ENCODE measurements at places on chromosomes 1 and 21. TPM values are rescaled to one million over a fixed set of nuclear protein-coding genes. Genes with fewer than 3 reads are reported as not detected.

IGFN1 gene
- total RNA-seq = not detected

GRCh38 chr21:21003701-21004100 is 5.5 kb downstream of the NCAM2 start:
- DNase-seq = no peak

- DNase-seq = no peak
Observed at GRCh38 chr1:1065265-1065939, 8.7 kb downstream of the RNF223 start.

GRCh38 chr1:13517193-13517812 is 3.5 kb upstream of the LRRC38 start:
- DNase-seq = no peak

DNA sequence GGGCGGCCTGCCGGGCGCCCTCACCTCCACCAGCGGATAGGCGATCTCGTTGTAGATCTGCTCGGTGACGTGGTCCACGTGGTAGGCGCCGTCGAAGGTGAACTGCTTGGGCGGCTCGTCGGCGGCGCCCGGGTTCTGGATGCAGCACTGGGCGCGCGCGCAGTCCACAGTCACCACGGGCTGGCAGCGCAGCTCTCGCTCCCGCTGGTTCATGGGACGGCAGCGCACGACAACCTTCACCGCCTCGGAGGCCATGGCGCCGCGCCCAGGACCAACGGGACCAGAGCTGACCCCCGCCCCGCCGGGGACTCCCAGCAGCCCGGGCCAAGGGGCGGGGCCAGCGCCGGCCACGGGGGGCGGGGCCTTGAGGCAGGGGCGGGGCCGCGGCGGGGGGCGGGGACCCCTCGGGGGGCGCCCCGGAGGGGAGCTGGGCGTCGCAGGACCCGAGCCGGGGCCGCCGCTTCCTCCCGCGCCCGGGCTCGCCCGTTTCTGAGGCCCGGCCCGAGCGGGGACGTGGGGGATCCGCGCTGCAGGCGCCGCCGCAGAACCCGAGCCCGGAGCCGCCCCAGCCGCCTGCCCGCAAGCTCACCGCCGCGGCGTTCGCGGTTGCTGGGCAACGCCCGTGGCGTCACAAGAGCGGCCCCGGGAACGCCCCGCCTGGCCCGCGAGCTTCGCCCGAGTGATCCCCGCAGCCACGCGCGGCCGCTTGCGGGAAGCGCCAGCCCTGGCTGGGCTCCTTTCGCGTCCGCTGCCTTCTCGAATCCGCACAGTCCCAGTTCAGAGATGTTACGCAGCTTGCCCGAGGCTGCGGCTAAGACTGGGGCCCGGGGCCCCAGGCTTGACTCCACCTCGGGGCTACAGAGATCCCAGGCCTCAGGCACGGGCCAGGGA is at the start of gene KIF17:
Gene KIF17, minus strand, starts transcription at position 556 of the 891 bp plus-strand sequence. Its CDS starts 301 bp downstream, at position 255.
- peak; percentile 15 for DNase-seq

DNA sequence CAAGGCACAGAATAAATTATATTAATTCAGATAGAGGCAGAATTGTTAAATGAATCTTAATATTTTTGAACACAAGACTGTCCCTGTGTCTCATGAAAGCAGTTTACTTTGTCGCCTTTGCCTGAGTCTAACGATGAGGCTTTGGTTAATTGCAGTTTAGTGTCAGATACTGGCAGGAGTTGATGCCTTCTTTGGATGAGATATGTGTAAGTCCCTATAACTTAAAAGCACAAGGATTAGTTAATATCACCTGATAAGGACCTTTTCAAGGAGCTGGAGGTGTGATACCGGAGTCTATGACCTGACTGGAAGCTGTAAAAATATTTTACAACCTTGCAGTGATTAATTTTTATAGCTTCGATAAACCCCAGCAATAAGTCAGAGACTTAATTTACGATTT is 2.0 kb upstream of the SIKE1 start:
- DNase-seq = no peak

DNA sequence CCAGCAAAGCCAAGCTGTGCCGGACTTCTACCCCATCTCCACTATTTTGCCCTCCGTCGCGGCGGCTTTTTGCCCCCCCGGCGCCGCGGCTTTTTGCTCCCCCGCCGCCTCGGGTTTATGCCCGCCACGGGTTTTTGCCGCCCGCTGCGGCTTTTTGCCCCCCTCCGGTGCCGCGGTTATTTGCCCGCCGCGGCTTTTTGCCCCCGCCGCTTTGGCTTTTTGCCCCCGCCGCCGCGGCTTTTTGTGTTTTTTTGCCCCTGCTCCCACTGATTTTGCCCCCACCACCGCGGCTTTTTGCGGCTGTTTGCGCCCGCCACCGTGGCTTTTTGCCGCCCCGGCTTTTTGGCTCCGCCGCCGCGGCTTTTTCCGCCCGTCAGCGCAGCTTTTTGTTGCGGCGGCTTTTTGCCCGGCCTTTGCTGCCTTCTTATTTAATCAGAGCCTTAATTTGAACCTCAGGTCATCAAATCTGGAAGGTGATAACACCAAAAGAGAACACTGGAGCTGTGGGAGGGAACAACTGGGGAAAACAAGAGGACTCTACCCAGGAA is 106.0 kb downstream of the TPTE start:
- no peak for DNase-seq

LCE3E gene
- not detected for total RNA-seq

DNA sequence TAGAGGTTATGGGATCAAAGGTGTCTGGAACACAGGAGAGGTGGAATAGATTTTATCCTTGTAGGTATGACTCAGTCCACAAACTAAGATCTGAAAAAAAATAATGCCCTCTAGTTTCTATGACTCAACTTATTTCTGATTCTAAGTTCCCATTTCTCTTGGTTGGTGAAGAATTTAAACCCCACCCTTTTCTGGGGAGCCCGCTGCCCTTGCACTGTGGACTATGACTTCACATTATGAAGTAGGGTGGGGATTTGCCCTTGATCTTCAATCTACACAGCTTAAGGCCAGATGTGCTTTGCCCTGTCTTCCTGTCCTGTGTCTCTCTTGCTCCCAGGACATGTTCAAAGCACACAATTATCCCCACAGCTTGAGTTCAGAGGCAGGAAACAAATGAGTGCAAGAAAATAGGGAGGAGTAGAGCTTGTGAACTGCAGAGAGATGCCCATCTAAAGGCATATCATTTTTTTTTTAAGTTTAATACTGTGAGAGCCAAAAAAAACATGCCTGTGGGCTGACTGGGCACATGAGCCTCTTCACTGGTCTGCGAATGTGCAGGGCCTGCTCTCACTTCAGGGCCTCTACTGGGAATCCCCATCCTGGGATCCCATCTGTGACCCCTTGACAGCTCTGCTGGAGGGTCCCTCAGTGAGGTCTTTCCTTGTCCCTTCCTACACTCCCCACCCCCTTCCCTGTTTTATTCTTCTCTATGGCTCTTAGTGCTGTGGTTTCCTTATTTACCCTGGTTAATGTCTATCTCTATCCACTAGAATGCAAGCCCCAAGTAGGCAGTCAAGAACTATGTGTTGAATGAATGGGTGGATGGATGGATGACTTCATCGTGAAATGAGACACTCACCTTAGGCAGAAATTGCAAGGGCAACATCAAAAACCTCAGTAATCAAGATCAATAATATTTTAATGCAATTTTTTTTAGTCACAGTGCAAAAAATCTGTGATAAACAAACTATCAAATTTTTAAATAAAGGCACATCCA is 61.5 kb downstream of the CD58 start:
- DNase-seq = no peak

KIF17 gene
- total RNA-seq = 0.13 TPM

- DNase-seq = no peak
Observed at GRCh38 chr1:233390842-233391737, 63.6 kb downstream of the MAP3K21 start.

DNA sequence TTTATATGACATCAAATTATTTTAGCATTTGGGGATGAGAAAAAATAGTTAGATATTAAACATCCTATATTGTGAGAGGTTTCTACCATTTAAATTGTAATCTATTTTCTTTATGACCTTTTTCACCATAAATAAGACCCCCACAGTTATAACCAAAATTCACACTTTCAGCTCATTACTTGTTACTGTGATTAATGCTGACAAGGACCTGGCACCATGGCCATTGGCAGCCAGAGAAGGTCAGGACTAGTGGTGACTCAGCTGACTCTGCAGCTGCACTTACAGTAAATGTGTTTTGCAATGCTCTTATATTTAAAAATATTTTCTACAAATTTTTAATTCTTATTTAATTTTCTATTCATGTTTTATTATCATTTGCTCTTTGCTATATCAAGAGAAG is 133.3 kb upstream of the C1orf105 start:
- peak; percentile 20 for DNase-seq

TOMM40L gene
- total RNA-seq = 20.4 TPM

DNA sequence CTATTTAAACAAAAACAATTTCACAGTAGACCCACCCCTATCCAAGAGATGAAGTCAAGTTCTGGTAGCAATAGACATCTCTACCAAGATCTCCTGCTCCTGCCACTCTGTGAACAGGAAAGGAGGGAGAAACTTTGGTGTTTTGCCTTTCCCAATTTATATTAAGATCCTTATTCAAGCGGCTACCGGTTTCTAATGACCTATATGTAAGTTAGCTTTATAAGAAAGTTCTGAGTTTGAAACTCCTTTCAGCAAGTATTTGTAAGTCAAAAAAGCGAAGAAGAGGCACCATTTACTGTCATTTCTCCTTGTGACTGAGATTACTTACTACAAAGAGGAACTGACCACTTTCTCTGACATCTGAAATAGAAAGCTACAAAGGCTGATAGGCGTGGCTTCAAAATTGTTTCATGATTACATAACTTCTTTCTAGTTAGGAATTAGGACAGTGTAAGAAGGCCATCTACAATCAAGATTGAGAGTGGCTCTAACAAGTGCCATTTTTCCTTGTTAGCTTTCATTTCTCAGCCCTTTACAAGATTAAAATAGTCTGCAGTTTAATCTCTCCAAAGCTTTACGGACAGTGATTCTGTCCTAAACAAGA is at the start of gene MNDA:
Gene MNDA, plus strand, starts transcription at position 448 of the 604 bp plus-strand sequence. CDS start 10,803 bp downstream, outside the sequence.
- DNase-seq = no peak

- DNase-seq = no peak
Observed at GRCh38 chr1:238589843-238590435, 699.2 kb upstream of the ZP4 start.

HJV gene
- total RNA-seq = not detected

GRCh38 chr1:36306902-36307456 is 811 bp downstream of the SH3D21 start:
- DNase-seq = peak; percentile 66

- peak; percentile 41 for DNase-seq
Observed at GRCh38 chr21:14995695-14996490, 68.9 kb downstream of the NRIP1 start.

EFHD2 gene
- total RNA-seq = 72.2 TPM

DNA sequence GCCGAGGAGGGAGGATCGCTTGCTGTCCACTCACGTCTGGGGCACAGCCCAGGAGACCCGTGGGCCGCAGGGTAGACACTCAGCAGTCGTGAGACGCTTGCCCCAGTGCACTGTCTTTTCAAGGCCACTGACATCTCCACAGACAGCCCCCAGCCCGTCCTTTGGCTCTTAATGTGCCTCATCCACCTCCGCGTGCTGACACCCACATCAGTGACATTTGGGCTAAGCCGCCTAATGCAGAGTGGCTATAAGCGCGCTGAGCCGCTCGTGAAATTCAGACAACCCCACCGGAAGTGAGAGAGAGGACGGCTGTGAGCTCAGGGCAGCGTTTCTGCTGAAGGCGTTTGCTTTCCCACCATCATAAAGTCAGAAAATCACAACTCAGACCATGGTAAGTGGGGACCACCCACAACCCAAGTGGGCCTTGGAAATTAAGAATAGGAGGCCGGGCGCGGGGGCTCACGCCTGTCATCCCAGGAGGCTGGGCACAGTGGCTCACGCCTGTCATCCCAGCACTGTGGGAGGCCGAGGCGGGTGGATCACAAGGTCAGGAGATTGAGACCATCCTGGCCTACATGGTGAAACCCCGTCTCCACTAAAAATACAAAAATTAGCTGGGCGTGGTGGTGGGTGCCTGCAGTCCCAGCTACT is 8.4 kb downstream of the SLC35E2B start:
- no peak for DNase-seq

GRCh38 chr1:31869449-31869848 is 53.6 kb upstream of the SPOCD1 start:
- no peak for DNase-seq

DNA sequence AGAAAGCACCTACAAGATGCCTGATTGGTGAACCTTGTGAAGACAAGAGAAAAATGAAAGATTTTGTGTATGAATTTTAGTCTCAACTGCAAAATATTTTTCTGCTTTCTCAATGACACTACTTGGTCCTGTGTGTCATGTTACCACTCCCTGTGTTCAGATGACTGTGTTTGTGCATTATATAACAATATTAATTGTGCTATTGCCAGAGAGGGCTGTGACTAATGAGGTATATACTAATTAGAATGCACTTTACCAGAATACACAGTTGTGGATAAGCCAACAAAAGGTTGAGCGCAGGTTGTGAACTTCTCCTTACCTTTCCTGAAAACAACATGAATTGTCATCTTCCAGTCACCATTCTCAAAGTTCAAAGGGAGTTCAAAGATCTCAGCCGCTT is 17.3 kb upstream of the FMO2 start:
- no peak for DNase-seq

TINAGL1 gene
- total RNA-seq = 383 TPM

- no peak for DNase-seq
Observed at GRCh38 chr1:6222636-6223035, 13.1 kb downstream of the ICMT start.

C1orf115 gene
- total RNA-seq = 35.1 TPM

EXTL1 gene
- total RNA-seq = not detected

GRCh38 chr1:71307451-71307850 is 226.6 kb upstream of the ZRANB2 start:
- peak; percentile 43 for DNase-seq

OR2T35 gene
- not detected for total RNA-seq

DNA sequence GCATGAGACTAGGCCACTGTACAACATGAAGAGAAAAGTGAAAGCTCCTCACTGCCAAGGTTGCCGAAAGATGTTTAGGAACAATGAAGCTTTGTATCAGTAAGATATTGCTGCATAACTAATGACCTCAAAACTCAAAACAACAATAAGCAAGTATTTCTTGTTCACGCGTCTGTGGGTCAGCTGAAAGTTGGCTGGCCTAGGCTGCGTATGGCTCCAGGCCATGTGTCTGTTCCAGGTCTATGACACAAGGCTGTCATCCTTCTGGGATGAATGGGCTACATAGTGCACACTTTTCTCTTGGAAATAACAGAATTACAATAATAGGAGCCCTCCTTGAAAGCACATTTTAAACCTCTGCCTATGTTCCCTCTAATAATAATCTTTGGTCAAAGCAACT is 515.9 kb downstream of the PLPP3 start:
- no peak for DNase-seq

PEF1 gene
- total RNA-seq = 133 TPM

PRDM15 gene
- 5.5 TPM for total RNA-seq

GRCh38 chr1:11342621-11343032 is 69.6 kb downstream of the UBIAD1 start:
- DNase-seq = no peak
